Naive thymus-derived CD4-positive, alpha-beta T cell (primary cell): ENCODE measurements at places on chromosomes 2 and 18. TPM values are rescaled to one million over a fixed set of nuclear protein-coding genes. Genes with fewer than 3 reads are reported as not detected.

The REEP1 gene
- polyA plus RNA-seq: 0.05 TPM

The SPP2 gene
- polyA plus RNA-seq: not detected

The CYP27A1 gene
- 0.09 TPM for polyA plus RNA-seq

The SERPINB4 gene
- polyA plus RNA-seq: not detected

The TRPM8 gene
- not detected for polyA plus RNA-seq

The L3MBTL4 gene
- polyA plus RNA-seq: 0.49 TPM

The LYPD6 gene
- polyA plus RNA-seq: not detected

The DHRS9 gene
- not detected for polyA plus RNA-seq

The DNAJC5G gene
- not detected for polyA plus RNA-seq
